ENCODE measurements at places on chromosomes 4 and X.

GRCh38 chr4:147491086-147491485, 10.2 kb downstream of the EDNRA start:
- no peak for DNase-seq

- DNase-seq, result no peak
Measured at GRCh38 chr4:15776871-15777648, 1.1 kb upstream of the CD38 start.

DNA sequence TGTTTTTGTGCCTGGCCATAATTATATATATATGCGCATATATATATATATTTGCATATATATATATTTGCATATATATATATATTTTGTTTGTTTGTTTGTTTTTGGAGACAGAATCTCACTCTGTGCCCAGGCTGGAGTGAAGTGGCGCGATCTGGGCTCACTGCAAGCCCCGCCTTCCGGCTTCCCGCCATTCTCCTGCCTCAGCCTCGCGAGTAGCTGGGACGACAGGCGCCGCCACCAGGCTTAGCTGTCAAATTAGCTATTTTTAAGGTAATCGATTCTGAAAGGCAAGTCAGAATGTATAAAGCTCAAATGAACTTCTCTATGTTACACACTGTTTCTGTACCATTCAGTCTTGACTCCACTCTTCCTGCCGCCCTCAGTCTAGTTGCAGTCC, 273.3 kb downstream of the TRIML1 start:
- no peak for DNase-seq

GRCh38 chr4:22500128-22500611, 15.7 kb downstream of the ADGRA3 start:
- no peak for DNase-seq

DNA sequence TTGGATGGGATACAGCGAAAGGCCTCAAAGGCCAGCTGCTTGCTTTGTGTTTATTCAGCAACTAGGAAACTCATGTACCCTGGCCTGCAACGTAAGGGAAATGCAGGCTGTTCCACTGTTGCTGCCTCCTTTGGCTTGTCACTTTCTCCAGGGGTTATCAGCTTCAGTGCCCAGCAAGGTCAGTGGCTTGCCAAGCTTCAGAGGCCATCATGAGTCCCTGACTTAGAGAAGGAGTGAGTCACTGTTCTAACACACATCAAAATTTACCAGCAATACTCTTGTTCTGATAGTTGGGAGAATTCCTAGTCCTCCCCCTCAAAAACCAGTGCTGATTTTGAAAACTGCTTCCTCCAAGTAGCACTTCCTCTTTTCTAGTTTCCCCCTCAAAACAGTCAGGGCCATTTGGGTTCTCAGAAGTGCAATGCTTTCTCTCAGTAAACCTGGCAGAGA, 250.8 kb downstream of the ARHGAP24 start:
- no peak for DNase-seq

GRCh38 chr4:88382621-88383020, 4.0 kb downstream of the HERC6 start:
- no peak for DNase-seq
